Panc1 (cell line): ENCODE measurements at places on chromosomes 3 and 15. TPM values are rescaled to one million over a fixed set of nuclear protein-coding genes. Genes with fewer than 3 reads are reported as not detected.
A peak's percentile ranks its signal among the peaks of the same experiment; 100 is the strongest.

- no peak for DNase-seq
Observed at GRCh38 chr3:157626817-157627216, 123.6 kb upstream of the VEPH1 start.

- no peak for DNase-seq
Observed at GRCh38 chr3:40901298-40901697, 298.0 kb upstream of the CTNNB1 start.

GRCh38 chr15:29401644-29402043, 132.0 kb upstream of the NSMCE3 start:
- DNase-seq: no peak

DNA sequence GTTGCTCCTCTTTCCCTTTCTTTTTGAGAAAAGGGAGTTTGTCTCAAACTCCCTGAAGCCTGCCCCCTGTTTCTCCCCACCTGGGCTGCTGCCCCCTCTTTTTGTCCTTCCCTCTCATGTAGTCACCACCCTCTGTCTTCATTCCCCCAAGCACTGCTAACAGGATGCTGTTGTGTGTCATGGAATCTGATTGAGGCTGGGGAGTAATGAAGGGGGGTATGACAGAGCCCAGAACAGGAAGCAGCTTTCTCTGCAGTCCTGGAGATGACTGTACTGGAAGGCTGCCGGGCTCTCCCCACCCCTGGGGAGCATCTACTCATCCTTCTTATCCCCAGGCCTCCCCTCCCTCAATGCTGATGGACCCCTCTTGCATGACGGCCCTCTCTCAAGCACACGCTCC, 181.6 kb downstream of the ABHD5 start:
- DNase-seq: no peak

DNA sequence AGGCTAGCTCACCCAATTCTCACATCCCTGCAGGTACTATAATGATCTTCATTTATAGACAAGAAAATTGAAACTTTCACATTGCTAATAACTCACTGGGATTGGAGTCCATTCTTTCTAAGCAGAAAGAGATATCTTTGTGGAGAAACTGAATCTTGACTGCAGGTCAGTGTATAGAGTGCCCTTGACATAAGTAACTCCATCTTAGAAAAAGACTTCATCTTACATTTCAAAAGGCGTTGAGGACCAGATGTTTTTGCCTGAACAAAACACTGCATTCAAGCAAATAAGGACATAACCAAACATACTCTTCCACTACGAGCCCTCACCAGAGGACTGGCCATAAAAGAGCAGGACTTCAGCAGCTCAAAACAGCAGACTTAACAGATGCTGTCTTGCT, 6.8 kb upstream of the CCR3 start:
- DNase-seq: no peak

DNA sequence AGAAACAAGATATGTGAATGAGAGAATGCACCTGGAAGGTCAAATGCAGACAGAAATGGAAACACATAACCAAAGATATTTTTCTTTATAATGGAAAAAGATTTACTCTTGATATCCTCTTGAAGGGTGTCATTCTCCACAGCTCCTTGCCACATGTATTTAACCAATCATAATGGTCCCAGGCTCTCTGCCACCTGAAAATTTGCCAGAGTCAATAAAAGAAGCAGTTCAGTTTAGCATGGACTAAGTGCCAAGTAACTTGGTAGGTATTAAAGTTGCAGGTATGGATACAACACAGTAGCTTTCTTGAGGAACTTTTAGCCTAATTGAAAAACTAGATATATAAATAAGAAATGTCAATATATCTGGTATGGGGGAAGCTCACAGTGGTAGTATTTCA, 33.5 kb downstream of the TUSC7 start:
- DNase-seq: no peak

GRCh38 chr15:27248251-27248650, 277.3 kb downstream of the GABRG3 start:
- DNase-seq: no peak

GRCh38 chr15:87193481-87193880, 1063.1 kb downstream of the NTRK3 start:
- no peak for DNase-seq

DNA sequence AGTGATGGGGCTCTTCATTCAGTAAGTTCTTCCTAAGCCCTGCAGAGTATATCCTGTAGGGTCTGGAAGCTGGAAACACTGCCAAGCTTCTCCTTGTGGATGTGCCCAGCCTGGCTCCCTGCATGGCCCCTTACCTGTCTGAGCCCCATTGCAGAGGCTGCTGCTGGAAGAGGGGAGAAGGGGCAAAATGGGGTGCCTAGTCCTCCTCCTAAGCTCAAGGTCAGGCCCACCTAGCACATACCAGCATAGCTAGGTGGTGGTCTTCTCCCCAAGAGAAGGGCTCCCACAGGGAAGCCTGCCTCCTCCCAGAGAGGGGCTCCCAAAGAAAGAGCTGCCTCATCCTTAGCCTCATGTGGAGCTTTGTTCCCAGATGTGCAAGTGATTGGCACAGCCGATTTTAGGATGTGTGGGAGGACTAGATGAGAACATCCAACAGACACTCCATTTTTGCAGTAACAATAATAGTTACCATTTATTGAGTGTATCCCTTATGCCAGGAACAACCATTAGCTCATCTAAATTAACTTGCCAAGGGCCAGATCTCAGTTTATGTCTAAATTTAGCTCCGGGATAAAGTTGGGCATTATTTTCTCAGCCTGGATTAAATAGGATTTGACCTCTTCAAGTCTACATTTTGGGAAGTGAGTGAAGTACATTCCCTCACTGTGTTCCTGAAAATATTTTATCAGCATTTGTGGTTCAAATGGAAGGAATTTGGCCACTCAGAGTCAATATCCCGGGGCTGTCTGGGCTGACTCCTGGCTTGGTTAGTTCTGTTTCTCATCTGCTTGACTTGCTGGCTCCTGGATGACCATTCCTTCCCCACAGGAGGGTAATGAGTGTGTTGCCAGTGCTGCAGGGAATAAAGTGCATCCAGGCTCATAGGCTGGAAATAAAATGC, 291.1 kb upstream of the ROPN1 start:
- no peak for DNase-seq

GRCh38 chr15:99021027-99021627, 13.5 kb upstream of the PGPEP1L start:
- no peak for DNase-seq

GRCh38 chr3:55341502-55342031, 145.5 kb downstream of the WNT5A start:
- DNase-seq: no peak

GRCh38 chr3:106824856-106825255, 552.4 kb upstream of the CCDC54 start:
- peak; percentile 13 for DNase-seq

DNA sequence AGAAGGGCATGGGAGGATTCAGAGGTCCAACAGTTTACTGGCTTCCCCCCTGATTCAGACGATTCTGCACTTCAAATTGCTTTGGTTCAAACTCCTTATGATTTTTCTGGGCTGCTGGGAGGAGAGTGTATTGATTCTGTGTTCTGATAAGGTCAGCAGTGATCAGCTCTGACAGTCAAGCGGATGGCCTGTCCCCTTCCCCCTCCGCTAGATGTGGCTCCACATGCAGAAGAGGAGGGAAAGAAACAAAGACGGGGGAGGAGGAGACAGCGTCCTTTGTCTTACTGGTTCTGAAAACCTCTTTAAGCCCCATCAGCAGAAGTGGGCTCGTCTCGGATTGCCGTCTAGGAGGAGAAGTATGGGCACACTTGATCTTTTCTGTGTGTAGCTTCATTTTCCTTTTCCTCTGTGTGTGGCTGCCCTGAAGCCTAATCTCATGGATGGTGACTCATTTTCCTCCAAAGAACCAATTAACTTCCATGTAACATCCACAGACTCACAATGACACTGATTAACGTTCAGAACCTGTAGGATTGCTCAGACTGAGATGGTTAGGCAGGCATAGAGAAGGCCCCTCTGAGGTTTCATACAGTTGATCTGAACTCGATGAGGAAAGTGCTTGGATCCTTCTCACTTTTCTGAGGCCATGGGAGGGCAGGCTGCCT, 162.4 kb upstream of the PPP2R3A start:
- no peak for DNase-seq

DNA sequence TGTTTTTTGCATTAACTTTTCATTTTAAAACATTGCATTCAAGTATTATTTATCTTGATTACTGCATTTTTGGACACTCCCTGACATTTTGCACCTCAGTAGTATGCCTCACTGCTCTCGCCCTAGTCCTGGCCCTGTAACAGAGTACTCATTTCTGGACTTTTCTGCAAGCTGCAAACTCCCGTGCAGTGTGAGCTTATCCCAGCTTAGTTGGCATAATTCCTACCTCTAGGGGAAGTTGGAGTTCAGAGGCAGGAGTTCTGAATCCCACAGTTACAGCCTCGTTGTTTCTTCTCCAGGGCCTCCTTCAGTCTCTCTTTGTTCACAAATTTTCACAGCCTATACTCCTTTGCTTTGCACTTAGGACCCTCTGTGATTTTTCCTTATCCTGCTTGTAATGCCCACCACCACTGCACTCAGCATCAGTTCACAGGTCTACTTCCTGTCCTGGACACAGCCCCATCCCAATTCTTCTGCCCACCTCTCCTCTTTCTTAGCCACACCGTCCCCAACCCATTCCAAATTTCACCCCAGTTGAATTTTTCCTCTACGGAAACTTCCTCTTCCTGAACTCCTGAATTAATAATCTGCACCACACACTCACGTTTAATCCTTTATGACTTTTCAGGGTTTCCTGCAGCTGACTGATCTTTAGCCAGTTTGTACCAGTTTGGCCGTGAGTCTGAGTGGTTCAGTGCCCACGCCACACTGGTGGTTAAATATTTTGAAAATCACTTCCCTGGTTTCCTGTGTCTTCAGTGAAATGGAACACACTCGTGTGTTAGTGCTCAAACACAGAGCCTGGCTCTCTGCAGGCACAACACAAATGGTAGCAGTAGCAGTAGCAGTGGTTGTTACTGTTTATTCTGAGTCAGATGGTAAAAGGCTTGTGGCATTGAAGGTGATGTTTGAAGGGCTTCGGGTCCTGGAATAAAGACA, 6.3 kb upstream of the CTSH start:
- peak; percentile 28 for DNase-seq

Gene PLSCR5
- not detected for total RNA-seq

Gene LXN
- total RNA-seq: 301 TPM

Gene LRRC34
- 1.2 TPM for total RNA-seq

Gene PPP1R14D
- total RNA-seq: 0.64 TPM

Gene CCDC80
- 0.64 TPM for total RNA-seq

Gene DNASE1L3
- not detected for total RNA-seq

Gene CAMK1
- 9.7 TPM for total RNA-seq

Gene ROPN1
- total RNA-seq: not detected

Gene GOLGA8S
- 0.15 TPM for total RNA-seq
